ENCODE measurements at places on chromosomes 4 and X.

DNA sequence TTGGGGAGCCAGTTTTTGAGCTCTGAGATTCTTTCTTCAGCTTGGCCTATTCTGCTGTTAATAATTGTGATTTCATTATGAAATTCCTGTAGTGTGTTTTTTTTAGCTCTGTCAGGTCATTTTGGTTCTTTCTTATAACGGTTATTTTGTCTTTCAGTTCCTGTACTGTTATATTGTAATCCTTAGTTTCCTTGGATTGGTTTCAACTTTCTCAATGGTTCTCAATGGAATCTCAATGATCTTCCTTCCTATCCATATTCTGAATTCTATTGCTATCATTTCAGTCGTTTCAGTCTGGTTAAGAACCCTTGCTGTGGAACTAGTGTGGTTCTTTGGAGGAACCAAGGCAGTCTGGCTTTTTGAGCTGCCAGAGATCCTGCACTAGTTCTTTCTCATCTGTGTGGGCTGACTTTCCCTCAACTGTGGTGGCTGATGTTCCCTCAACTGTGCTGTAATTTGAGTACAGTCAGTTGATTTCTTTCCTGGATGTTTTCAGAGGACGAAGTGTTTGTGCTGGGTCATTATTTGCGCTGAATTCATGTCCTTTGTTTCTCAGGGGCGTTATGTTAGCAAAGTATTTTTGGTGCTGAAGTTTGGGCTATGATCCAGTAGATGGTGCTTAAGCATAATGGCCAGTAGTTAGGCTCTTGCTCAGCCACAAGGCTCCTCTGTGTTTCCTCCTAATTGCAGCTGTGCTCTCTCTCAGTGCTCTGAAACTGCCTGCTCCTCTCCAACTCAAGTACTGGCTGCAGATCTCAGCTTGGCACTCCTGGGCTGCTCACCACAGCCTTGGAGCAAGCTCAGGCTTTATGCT lies 27.5 kb downstream of the ENPEP start:
- DNase-seq, result no peak

DNA sequence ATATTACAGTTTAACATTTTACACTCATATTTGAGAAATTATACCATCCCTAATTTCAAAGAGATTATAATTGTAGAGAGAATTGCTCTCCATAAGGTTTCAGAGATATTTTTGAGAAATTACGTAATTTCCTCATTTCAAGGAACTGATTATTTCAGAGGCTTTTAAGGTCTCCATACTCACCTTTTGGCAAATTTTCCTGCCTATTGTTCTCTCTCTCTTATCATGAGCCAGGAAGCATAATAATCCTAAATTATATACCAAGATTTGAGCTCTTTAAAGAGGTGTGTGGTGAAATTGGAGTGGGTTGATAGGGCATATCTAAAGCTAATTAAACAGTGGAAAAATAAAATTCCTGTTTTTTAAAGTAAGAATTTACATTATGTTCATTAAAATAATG lies 248.9 kb upstream of the FTHL17 start:
- no peak for DNase-seq

DNA sequence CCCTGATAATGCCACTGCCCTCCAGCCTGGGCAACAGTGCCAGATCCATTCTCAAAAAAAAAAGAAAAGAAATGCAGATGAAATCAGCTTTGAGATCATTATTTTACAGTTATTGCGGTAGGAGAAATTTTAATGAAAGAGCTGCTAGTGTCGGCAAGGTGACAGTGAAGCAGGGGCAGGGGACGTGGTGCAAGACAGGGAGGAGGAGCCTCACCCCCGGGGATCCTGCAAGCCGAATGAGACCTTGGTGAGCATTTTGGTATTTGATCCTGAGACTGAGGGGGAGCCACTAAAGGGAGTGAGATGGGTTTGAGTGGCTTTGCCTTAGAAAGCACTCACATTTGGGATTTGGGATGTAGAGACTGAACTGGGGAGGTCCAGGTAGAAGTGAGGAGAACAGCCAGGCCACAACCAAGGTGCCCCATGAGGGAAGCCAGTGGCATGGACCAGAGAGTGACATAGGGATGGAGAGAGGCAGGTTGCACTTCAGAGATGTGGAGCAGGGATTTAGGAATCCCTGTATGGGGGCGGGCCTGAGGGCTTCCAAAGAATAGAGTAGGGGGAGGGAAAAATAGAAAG lies 23.6 kb downstream of the RBM10 start:
- no peak for DNase-seq

DNA sequence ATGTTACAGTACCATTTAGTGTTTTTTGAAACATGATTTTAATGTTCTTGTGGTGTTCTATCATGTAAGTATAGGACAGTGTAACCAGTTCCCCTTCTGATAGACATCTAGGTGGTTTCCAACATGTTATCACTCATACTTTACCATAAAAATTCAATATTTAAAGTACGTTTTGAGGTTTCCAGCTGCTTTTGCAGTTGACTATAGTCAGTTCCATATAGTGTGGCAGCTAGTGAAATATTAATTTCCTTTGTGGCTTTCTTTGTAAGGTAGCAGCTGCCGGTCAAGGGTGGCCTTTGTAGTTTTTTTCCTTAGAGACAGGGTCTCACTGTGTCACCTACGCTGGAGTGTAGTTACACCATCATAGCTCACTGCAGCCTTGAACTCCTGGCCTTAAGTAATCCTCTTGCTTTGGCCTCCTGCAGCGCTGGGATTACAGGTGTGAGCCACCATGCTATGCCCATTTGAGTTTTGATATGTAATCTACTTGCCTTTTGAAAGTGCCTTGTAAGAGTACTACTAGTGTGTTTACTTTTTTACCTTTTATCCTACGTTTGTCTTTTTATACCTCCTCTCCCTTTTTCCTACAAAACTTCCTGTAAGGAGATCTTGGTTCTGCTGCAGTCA lies 63.0 kb downstream of the ARHGAP10 start:
- no peak for DNase-seq

GRCh38 chr4:168755598-168756477 lies 254.2 kb downstream of the CBR4 start:
- no peak for DNase-seq

DNA sequence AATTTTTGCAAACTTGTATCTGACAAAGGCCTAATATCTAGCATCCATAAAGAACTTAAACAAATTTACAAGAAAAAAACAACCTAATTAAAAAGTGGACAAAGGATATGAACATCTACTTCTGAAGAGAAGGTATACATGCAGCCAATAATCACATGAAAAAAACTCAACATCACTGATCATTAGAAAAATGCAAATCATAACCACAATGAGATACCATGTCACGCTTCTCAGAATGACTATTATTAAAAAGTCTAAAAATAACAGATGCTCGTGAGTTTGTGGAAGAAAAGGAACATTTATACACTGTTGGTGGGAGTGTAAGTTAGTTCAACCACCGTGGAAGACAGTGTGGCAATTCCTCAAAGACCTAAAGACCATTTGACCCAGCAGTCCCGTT lies 24.0 kb downstream of the CEP44 start:
- DNase-seq, result no peak

- DNase-seq, result no peak
Observed at GRCh38 chr4:123170843-123171242, 225.8 kb upstream of the SPRY1 start.

DNA sequence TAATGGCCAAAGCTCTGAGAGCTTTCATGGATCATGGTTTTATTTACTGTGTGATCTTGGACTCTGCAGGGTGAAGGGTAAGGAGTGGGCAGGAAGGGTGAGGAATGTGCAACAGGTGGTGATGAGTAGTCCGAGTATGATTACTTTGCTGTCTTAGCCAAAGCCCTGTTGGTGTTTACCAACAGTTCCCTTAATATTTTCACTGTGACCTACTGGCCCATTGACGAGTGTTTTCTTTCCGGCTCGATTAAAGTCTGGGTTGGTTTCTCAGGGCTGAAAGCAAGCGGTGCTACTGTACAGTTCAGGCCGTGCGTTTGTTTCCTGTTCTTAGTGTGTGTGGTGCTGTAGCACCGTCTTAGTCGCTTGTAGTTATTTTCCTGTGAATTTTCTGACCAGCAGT lies 2.6 kb downstream of the ARHGAP24 start:
- no peak for DNase-seq

DNA sequence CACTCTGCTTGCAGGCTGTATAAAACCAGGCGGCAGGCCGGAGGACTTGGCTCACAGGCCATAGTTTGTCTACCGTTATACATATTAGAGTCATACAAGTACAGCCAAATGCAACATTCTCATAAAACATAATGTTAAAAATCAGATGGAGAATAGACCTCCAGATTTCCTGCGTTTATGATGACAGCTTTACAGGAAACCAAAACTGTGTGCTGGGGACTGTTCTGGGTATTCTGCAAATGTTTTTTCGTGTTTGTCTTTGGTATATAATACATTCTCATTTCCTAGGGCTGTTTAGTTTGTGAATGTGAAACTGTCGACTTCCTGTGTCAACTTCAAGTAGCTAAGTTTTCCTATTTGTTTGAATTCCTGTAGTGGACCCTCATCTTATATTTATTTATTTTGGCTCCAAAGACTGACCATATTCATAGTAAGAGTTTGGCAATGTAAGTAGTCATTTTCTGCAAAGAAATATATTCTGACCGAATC lies 79.5 kb upstream of the FAM9C start:
- no peak for DNase-seq

DNA sequence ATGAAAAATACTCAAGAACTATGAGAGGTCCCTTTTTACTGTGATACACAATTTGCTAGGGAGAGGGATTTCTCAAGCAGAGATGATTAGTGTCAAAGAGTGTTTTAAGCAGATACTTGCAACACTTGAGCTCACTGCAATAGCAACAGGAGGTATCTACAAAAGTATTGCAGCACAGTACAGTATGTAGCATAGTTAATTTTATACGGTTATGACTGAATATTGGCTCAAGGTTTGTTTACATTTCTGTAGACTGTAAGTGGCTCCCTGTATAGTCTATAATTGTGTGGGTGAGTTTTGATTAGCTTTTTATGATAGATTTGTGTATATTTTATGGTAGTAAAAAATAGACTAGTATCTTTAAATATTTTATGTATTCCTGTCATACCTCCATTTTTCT lies 1177.2 kb downstream of the TECRL start:
- DNase-seq, result no peak

Data from fibroblast of skin of left quadriceps (primary cell).